ENCODE measurements at places on chromosomes 2 and 18.

DNA sequence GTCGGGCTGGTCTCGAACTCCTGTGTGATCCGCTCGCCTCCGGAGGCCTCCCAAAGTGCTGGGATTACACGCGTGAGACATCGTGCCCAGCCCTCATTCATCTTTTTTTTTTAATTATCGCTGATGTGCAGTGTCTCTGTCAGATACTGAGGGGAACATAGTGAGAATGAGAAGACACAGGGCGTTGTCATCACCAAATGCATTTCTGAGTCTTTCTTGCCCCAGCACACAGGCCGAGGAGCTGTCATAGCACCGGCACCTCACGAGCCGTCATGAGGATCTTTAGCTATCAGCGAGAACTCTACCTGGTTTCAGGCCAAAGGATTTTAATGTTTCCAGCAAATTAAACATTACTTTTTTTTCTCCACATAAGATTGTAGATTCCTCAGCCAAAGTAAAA, 548.0 kb upstream of the SOX11 start:
- DNase-seq = no peak

DNA sequence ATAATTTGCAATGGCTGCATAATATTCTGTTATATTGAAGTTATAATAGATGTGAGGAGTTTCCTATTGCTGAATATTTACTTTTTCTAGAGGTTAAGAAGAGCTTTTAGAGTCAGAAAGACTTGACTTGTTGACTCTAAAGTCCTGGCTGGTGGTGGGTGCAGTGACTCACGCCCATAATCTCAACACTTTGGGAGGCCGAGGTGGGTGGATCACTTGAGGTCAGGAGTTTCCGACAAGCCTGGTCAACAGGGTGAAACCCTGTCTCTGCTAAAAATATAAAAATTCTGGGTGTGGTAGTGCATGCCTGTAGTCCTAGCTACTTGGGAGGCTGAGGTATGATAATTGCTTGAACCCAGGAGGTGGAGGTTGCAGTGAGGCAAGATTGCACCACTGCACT, 33.9 kb upstream of the ATIC start:
- DNase-seq = no peak

- no peak for DNase-seq
Observed at GRCh38 chr2:179224361-179224760, 40.3 kb downstream of the SESTD1 start.

- no peak for DNase-seq
Observed at GRCh38 chr2:97718942-97719341, 5.6 kb downstream of the ZAP70 start.

GRCh38 chr2:132496555-132496954, 80.0 kb downstream of the GPR39 start:
- DNase-seq = no peak

DNA sequence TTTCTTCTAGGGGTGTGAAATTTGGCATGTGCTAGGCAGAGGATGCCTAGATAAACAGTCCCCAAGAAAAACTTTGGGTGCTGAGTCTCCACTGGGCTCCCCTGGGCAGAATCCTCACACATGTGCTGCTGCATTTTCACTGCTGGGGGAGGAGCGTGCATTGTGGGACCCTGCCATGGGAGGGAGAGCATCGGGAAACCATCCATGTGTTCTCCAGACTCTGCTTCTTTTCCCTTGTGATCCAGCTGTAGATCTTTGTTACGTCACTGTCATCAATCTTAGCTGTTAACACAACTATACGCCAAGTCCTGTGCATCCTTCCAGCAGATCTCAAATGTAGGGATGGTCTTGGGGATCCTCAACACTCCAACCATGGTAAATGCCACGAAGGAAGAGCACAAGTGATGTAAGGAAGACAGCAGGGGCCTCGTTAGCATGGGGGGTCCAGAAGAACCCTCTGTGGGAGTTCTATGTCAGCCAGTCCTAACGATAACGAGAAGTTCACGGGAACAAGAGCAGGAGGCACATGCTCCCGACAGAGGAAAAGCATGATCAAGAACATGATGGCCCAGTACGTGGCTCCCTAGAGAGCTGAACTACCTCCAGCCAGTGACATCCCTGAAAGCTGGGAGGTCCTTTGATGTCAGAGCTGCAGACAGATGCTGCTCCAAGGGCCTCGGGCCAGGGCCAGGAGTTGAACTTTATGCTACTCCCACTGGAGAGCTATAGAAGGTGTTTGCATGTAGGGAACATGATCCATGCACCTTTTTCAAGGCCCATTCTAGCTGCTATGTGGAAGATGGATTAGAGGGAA, 41.1 kb upstream of the NPAS2 start:
- DNase-seq = no peak

GRCh38 chr2:197904446-197904845, 100.1 kb downstream of the PLCL1 start:
- no peak for DNase-seq

DNA sequence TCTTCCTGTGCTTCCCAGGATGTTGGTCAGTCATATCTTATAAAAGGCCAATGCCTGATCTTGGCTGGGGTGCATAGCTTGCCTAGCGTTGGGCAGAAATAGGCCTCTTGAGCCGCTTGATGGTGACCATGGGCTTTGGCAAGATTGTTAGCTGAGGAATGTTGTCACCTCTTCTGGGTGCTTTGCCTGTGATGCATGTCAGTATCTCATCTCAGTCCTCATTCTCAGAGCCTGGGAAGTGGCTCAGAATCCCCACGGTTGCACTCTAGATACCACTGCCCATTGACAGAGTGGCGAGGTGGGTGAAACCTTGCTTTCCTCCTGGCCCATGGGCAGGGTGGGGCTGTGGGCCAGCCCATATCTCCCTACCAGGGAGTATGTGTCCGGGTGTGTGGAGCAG, 79.2 kb upstream of the MGAT5 start:
- no peak for DNase-seq

GRCh38 chr2:171745141-171745540, 57.9 kb downstream of the DYNC1I2 start:
- DNase-seq = no peak

DNA sequence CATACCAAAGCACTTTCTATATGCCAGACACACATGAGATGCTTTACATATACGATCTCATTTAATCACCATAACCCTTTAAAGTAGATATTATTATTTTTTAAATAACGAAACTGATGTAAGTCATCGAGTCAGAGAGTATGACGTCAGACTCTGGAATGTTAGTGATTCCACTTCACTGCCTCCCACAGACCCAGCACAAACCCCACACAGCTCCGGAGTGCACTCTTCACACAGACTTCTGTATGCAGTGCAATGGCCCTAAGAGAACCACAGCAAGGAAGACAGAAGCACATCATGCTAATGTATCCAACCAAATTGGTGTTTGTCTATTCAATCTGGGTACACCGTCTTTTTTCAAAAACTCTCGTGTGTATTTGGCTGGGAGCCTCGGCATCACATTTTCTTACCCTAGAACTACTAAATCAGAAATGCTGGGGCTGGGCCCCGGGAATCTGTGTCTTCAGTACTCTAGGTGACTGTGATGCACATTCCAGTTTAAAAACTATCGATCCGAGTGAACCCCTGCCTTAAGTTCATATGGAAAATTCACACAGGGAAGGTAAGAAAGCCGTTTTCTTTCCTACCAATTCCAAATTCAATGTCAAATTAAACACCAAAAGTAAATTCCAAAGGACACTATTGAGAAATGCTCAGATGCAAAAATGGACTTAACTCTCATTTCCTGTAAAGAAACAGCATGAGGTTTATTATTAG, 117.7 kb upstream of the ACVR1C start:
- no peak for DNase-seq

- DNase-seq = no peak
Observed at GRCh38 chr2:167833294-167833693, 414.1 kb downstream of the STK39 start.

DNA sequence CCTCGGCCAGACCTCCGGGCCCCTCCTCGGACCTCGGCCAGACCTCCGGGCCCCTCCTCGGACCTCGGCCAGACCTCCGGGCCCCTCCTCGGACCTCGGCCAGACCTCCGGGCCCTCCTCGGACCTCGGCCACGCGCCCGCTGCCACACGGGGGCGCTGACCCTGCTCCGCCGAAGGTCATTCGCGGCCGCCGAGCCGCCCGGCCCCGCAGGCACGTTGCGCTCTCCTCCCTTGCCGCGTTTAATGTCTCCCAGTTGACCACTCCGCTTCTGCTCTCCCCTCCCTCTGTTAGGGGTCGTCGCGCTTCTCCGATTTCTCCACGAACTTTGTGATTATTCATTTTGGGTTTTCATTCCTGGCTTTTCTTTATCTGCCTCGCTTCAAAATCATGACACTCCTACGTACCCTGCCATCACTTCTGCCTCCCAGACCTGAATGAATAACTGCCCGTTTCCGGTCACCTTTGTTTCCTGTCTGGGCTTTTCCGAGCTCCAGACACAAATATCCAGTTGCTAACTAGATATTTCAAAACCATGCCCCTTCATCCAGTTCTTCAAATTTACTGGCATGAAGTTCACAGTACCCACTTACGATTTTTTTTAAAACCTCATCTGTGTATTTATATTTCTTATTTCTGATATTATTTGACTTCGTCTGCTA, 14.8 kb upstream of the COLEC12 start:
- no peak for DNase-seq

DNA sequence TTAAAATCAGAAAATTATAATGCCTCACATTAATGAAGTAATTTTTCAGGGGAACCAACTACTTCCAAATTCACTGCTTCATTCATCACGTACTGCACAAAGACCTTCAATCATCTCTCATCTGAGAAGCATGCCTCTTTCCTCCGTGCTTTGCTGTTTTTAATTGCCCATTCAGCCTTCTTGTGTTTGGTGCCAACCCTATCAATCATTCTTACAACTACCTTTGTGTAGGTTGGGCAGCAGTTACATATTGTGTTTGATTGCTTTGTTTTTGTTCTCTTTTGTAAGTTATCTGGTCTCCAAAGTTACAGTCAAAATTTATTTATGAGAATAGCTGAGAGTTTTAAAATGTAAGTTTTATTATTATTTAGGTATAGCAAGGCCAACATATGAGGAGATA, 549.0 kb upstream of the SLC8A1 start:
- no peak for DNase-seq

DNA sequence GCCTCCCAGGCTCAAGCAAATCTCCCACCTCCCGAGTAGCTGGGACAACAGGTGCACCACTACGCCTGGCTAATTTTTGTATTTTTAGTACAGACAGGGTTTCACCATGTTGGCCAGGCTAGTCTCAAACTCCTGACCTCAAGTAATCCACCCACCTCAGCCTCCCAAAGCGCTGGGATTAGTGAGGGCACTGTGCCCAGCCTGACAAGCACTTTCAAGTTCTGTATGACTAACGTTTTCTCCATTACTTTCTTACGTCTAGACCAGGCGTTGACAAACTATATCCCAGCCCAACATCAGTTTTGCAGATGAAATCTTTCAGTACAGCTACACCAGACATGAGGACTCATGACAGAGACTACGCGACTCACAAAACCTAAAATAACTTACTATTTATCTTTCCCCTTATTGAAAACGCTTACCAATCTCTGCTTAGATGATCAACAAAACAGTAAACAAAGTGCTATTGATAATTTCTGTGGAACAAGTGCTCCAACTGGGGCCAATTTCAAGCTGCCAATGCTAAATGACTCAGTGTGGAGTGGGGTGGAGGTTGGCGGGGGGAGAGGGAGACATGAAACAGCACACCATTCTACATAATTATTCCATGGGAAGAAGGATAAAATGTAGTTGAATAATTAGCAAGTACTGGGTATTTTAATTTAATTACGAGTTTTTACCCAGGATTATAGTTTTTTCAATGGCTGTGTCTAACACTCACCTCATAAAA, 59.1 kb downstream of the SAP130 start:
- no peak for DNase-seq

GRCh38 chr2:195619590-195619989, 37.4 kb upstream of the SLC39A10 start:
- DNase-seq = no peak

DNA sequence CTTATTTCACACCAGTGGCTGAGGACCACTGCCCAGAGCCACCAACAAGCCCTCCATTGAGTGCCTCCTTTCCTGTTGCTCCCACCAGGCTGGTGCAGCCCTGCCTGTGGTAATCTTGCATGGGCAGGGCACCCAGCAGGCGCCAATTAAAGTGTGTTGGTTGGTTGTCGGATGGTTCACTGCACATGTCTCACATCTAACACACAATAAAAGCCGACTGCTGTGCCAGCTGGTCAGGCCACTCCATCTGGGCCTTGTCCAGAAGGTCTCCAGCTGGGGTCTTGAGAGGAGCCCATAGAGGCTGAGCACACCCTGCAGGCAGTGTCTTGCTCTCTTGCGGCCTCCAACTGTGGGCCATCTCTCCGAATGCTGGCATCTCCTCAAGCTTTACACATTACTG, 494.8 kb upstream of the KLHL29 start:
- DNase-seq = no peak

DNA sequence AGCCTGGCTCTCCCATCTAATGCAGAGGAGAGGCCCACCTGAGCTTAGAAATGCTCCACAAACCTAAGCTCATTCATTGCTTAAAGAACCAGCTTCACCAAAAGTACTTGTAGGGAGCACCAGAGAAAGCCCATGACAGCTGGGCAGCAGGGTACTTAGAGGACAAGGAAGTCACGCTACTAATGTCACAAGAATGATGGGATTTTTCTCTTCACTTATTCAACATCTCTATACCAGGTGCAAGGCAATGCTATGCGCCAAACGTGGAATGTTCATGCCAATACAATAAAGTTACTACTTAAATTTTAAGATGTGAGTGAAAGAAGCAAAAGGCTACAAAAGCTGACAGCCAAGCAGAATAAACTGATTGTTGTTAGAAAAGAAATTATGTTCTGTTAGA, 36.0 kb downstream of the LONRF2 start:
- no peak for DNase-seq

DNA sequence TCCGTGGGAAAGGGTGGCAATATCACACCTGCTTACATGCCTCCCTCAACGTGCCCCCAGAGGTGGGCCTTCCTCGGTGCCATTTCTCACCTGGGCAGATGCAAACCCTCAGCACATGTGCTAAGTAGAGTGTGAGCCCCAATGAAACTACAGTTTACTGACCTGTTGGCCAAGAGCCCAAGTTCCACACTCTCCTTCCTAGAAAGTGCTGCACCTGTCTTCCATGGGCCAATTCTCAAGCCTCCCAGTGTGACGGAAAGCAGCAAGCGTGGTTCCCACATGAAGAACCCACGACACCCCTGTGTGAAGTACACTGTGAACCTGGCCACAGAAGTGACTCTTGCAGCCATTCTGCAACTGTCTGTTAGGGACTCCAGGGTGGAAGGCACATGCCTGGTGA, 73.7 kb downstream of the UXS1 start:
- DNase-seq = no peak

- DNase-seq = no peak
Observed at GRCh38 chr2:132403146-132403545, 13.5 kb upstream of the GPR39 start.

DNA sequence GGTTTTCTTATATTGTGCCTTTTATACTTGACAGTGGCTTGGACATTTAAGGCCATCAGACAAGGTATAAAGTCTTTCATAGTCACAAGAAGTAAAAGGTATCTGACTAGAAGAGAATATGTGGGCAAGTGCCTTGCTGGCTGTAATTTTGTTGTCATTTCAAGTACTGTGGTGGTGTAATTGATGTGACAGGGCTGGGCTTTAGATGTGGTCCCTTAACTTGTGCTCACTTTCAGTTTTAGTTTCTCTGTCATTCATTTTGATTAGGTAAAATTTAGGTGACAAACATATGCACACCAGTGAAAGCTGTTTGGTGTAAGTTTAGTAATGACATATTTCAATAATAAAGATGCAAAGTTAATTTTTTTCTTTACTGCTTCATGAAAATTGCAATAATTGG, 31.2 kb upstream of the TBR1 start:
- no peak for DNase-seq

Data from thoracic aorta (tissue), 2 donors.